ENCODE measurements at places on chromosomes 2 and 18. TPM values are rescaled to one million over a fixed set of nuclear protein-coding genes. Genes with fewer than 3 reads are reported as not detected.

DNA sequence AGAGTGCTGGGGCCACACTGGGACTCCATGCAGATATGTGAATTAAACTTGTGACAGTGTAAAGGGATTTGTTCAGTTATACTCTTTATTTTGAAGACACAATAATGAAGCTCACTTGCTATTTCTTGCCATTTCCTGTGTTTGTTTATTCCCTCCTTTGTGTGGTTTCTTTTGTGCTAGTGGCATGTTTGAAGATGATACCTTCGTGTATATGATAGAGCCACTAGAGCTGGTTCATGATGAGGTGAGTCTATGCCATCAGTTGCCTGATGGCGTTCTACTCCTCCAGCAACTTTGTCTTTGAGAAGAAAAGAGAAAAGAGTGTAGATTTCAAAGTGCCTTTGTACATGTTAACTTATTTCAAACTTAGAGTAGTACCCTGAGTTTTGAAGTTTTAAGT lies 99.2 kb upstream of the FAM237A start:
- no peak for DNase-seq

- no peak for DNase-seq
Observed at GRCh38 chr2:163607630-163608029, 128.2 kb downstream of the FIGN start.

The TRIB2 gene
- polyA plus RNA-seq: 23.3 TPM

The CHRND gene
- polyA plus RNA-seq: not detected

- DNase-seq: no peak
Observed at GRCh38 chr18:26335156-26335555, 108.9 kb downstream of the TAF4B start.

GRCh38 chr2:207252979-207253645 lies 87.4 kb upstream of the KLF7 start:
- no peak for DNase-seq

The TBC1D8 gene
- 28.8 TPM for polyA plus RNA-seq

DNA sequence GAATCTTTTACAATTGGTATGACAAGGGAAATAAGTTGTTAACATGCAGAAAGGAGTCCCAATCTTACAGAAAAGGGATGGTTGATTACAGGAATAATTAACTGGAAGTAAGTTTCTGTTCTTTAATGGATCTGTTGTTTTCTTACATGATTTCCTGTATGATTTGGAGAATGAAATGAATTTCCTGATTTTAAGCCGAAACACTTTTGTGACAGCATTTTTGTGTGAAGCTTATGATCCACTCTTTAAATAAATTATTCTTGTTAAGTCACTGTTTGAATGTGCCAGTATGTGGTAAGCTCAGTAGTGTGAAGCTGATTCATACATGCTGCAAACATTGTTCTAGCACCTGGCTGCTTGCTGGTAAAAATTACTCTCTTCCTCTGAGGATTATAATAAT lies 516.2 kb downstream of the DCDC2C start:
- no peak for DNase-seq

The PHLPP1 gene
- 2.3 TPM for polyA plus RNA-seq

DNA sequence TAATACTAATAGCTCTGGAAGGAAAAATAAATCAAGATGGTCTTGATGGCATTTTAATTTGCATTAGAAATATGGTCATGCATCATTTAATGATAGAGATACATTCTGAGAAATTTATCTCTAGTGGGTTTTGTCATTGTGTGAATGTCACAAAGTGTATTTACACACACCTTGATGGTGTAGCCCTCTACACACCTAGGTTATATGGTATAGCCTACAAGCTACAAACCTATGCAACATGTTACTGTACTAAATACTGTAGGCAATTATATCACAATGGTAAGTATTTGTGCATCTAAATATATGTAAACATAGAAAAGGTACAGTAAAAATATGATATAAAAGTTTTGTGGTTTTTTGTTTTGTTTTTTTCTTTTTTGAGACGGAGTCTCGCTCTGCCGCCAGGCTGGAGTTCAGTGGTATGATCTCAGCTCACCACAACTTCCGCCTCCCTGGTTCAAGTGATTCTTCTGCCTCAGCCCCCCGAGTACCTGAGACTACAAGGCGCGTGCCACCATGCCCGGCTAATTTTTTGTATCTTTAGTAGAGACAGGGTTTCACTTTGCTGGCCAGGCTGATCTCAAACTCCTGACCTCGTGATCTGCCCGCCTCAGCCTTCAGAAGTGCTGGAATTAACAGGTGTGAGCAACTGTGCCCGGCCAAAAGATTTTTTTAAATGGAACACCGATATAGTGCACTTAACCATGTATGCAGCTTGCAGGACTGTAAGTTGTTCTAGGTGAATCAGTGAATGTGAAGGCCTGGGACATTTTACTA lies 83.7 kb upstream of the UBXN4 start:
- no peak for DNase-seq

GRCh38 chr2:136612079-136612478 lies 153.3 kb upstream of the THSD7B start:
- no peak for DNase-seq

- no peak for DNase-seq
Observed at GRCh38 chr2:140747090-140747489, 1383.7 kb downstream of the LRP1B start.

GRCh38 chr18:46405832-46406538 lies 251.0 kb downstream of the LOXHD1 start:
- DNase-seq: peak; percentile 52

GRCh38 chr2:186303091-186303490 lies 183.0 kb upstream of the ZC3H15 start:
- no peak for DNase-seq

The POTEE gene
- not detected for polyA plus RNA-seq

The LCT gene
- polyA plus RNA-seq: 0.03 TPM

DNA sequence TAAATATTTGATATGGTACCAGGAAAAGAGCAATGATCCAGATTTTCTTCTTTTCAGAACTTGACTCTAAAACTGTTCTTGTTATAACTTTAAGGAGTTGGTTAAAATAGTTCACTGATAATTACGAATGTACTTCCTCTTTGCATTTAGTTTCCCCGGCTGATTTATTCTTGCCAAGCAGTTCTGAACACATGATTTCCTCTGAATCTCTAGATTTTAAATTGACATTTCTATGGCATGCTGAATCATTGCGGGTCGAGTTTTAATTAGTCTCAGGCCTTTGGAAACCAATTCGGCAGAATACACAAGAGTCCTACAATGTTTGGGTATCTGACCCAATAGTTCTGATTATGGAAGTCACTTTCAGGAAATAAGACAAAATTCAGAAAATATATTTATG lies 37.3 kb upstream of the DNAH7 start:
- DNase-seq: no peak

The RAB6C gene
- polyA plus RNA-seq: not detected

GRCh38 chr2:86017901-86018896 lies 87.5 kb downstream of the POLR1A start:
- peak; percentile 81 for DNase-seq

GRCh38 chr18:33741760-33742159 lies 163.7 kb downstream of the ASXL3 start:
- DNase-seq: no peak

DNA sequence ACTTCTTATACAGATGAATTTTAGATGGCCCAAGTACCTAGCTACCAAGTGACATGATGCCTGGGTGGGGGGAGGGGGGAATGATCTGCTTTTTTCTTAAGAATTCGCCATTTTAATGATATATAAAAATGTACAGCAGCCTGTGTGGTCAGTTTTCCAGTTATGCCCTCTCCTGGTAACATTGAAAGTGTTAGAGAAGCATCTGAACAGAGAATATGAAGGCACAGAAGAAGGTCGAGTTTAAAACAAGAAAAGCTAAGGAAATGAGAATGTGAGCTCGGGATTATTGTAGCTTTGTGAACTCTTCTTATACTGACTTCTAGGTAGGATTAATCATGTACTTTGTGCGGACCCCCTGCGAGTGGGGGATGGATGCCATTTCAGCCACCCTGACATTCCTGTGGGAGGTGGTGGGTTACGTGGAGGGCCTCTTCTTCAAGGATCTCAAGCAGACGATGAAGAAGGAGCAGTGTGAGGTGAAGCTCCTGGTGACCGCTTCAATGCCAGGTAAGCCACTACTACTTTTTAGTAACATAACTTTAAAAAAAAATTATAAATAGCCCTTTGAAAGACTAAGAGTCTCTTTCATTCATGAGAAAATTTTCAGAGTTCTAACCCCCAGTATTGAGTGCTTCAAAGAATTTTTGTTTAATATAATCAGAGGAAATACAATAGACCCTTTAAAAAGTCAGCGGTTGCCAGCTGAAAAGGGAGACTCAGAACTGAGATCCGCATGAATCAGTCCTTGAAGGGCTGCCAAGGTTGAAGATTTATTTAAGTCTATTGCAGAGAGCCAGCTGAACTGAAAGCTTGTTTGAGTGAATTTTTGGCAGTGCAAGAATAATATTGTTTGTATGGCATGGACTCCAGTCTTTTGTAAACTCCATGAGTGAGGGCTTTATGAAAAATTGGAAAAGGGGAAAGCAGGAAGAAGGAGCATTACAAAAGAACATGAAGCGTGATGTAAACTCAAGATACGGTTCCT lies 68.6 kb upstream of the RPE start:
- no peak for DNase-seq

The TMEFF2 gene
- polyA plus RNA-seq: not detected

The KRCC1 gene
- 24.8 TPM for polyA plus RNA-seq

The HEATR5B gene
- polyA plus RNA-seq: 10.1 TPM

DNA sequence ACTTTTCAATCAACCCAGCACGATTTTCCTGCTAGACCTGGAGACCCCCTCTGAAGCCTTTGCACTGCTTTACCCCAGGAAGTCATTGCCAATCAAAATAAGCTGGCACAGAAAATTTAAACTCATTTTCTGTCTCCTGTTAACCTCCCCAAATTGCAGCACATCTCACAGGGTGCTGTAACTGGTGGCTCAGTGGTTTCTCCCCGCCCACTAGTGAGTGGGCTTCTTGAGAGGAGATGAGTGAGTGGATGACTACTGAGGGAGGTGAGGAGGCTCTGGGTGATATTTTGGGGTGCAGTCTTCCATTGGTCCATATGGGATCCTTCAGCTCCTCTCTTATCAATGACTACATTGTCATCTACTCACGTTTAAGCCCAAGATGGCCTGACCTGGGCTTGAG lies 239.8 kb upstream of the HS6ST1 start:
- no peak for DNase-seq

DNA sequence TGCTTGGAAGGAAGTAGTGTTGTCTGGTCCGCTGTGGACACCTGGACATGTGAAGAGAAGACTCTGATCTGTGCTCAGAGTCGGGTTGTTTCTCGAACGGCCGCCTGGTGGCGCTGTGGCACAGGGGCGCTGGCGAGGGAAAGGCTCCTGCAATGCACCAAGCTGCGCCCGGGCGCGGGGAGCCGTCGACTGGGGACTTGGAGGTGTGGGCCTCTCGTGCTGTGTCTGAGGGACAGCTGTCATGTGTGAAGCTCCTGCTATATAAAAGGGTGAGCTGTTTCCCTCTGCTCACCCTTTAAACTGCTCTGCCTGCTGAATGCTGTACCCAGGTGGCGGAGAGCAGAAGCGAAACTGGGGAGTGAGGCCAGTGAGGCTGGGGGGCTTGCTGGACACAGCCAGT lies 44.0 kb downstream of the GNAL start:
- peak; percentile 79 for DNase-seq

The RMND5A gene
- polyA plus RNA-seq: 12.1 TPM

DNA sequence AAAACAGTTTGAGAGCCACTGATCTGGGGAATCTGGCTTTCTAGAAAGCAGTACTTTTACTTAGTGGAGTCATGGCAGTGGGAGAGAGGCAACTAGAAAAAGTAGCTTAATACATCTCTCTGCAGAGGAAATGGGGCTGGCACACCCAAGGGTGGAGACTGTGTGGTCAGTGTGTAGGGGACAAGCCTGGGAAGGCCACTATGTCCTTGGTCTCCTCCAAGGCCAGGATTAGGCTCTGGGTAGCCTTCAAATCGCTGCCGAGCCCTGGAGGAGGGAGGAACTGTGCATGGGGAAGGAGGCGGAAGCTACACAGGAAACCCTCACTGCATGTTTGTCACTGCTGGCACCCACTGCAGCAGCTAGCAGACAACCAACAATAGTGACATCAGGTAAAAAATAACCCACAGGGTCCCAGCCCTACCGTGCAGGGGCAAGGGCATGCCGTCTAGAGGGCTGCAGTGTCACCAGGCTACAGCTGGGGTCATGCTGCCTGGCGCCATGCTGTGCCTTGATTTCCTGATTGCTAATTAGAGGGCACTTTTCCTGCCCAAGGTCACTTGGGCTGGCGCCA lies 34.8 kb downstream of the LBH start:
- no peak for DNase-seq

DNA sequence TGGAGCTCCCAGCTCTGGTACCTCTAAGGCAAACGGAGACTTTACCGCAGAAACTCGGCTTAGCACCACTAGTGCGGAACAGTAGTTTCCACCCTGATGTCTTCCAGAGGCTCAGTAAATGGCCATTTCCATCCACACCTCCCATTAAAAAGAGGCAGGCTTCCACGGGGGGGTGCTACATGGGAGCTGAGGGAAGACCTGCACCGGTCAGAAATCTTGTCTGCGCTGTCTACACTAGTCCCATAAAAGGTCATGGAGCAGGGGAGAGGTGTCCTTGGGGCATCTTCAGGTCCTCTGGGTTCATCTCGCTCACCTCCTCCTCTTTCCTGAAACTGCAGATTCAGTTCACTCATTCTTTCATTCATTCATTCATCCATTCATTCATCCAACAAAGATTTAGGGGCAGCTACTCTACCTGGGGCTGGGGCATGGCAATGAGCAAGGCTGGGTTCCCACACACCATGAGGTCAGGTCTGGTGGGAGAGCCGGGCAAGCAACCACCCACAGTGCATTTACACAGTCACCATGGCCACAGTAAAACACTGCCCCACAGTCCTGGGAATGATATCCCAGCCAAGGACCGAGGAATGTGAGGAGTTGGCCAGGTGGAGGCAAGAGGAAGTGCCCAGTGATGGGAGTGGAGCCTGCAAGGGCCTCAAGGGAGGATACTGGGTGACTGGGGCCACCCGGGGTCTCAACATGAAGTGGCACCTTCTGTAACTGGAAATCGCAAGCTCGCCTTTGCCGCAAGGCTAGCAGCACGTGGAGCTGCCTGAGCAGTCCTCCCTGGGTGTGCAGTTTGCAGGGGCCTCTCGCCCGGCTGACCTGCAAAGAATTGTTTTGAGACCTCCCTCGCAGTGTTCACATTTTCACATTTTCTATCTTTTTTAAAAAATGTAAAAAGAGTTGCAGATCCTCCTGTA lies 180.2 kb upstream of the RAB6C start:
- no peak for DNase-seq

DNA sequence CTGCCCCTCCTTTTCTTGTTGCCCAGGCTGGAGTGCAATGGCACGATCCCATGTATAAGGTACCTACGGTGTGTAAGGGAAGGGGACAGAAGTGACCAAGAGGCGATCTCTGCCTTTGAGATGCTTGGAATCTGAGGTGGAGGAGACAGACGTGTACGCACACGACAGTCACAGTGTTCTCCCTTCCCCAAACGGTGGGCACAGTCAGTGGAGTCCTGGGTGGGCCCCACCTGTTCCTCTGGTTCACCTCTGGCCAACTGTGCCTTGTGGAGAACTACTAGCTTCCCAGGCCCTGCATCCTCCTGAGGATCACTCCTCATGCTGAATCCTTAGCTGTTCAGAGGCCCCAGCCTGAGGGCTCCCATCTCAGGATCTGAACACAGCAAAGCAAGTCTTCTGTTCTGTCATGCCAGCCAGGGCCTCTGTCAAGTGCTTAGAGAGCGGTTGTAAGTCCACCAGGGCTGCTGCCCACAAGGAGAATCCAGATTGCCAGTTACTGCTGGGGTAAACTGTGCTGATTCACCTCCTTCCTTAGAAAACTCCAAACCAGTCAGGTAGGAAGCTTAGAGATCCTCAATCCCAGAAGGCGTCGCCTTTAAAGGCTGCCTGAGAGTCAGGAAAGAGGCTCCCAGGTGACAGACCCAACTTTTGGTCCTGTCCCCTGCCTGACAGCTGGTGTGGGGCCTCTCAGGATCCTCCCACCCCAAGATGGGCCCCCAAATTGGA lies 1.6 kb downstream of the SLC35F6 start:
- no peak for DNase-seq

Measured in aorta (tissue), 5 donors.